Mononuclear cell (primary cell): ENCODE measurements at places on chromosomes 2 and 18. TPM values are rescaled to one million over a fixed set of nuclear protein-coding genes. Genes with fewer than 3 reads are reported as not detected.

KCNG2 gene
- 0.10 TPM for total RNA-seq

ATP6V1C2 gene
- not detected for total RNA-seq

YES1 gene
- total RNA-seq: 53.4 TPM

ENOSF1 gene
- total RNA-seq: 16.1 TPM

CNTNAP5 gene
- not detected for total RNA-seq

MEP1B gene
- total RNA-seq: not detected

CAPN13 gene
- total RNA-seq: under 0.01 TPM

POTEI gene
- total RNA-seq: under 0.01 TPM
